ENCODE measurements at places on chromosomes 3 and 15. TPM values are rescaled to one million over a fixed set of nuclear protein-coding genes. Genes with fewer than 3 reads are reported as not detected.

The SLC22A14 gene
- 0.29 TPM for total RNA-seq

The GOLGA8M gene
- 2.9 TPM for total RNA-seq

The WDR72 gene
- total RNA-seq, result 1.2 TPM

The CAPN3 gene
- 12.5 TPM for total RNA-seq

The MAGEL2 gene
- 0.33 TPM for total RNA-seq

The SYNM gene
- total RNA-seq, result 319 TPM

The CD80 gene
- 1.6 TPM for total RNA-seq

The REC114 gene
- not detected for total RNA-seq

The GPR160 gene
- total RNA-seq, result 27.9 TPM

The CCRL2 gene
- 9.2 TPM for total RNA-seq

The IL5RA gene
- not detected for total RNA-seq

The C2CD4A gene
- total RNA-seq, result 0.66 TPM

The ACTRT3 gene
- 3.3 TPM for total RNA-seq

The RPUSD2 gene
- 5.8 TPM for total RNA-seq

The CSTA gene
- total RNA-seq, result 15.7 TPM

The TM4SF18 gene
- 7.2 TPM for total RNA-seq

- no peaks in the 10 kb centered on the region for H3K27me3 ChIP-seq
- H3K4me1 ChIP-seq, result no peaks in the 10 kb centered on the region
- H3K4me3 ChIP-seq, result peak overlapping the region; percentile 99
- no peak overlapping the region for H3K27ac ChIP-seq
- peaks cover 6% of the 10 kb centered on the region for H3K36me3 ChIP-seq
These were observed 1.5 kb downstream of the ABTB1 start for GRCh38 chr3:127674101-127674721.

DNA sequence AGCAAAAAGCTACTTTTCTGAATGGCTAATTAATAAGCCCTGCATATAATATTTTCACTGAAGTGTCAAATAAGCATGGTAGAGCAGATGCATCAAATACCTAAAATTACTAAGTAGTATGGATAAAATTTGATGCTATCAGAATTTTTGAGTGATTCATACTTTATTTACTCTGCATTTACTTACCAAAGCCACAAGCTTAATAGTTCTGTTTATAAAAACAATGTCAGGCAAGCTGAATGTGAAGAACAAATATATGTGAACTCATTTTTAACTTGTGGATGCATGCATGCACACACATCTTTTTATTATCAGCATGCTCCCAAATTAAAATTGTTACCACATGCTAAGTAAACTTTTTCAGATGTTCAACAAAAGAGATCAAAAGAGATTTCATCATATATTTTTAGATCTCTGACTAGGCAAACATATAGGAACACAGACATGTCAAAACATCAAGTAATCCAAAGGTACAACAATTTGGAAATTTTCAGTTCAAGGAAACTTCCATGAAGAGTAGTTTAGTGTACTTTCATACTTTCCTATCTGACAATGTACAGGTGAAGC, 969.4 kb downstream of the ROBO1 start:
- H3K36me3 ChIP-seq, result no peaks in the 10 kb centered on the region
- H3K4me1 ChIP-seq, result no peaks in the 10 kb centered on the region
- DNase-seq, result no peak
- no peaks in the 10 kb centered on the region for H3K27me3 ChIP-seq

GRCh38 chr15:77821188-77821958, 188.7 kb upstream of the LINGO1 start:
- peak overlapping the region; percentile 8 for H3K4me3 ChIP-seq
- peaks cover 9% of the 10 kb centered on the region for H3K27me3 ChIP-seq

- no peaks in the 10 kb centered on the region for H3K4me1 ChIP-seq
- DNase-seq, result no peak
- peak overlapping the region; percentile 17 for H3K27ac ChIP-seq
- no peak overlapping the region for H3K4me3 ChIP-seq
These were observed 57.9 kb downstream of the ADCY5 start for GRCh38 chr3:123390865-123391600.

GRCh38 chr3:51434746-51435327, 43.8 kb downstream of the RBM15B start:
- H3K4me3 ChIP-seq, result no peak overlapping the region
- DNase-seq, result no peak
- H3K27me3 ChIP-seq, result no peaks in the 10 kb centered on the region
- no peaks in the 10 kb centered on the region for H3K4me1 ChIP-seq

GRCh38 chr3:123759871-123760270, 124.3 kb downstream of the MYLK start:
- no peak overlapping the region for H3K27ac ChIP-seq
- H3K4me3 ChIP-seq, result no peak overlapping the region
- H3K4me1 ChIP-seq, result peaks cover 3% of the 10 kb centered on the region
- H3K27me3 ChIP-seq, result no peaks in the 10 kb centered on the region

DNA sequence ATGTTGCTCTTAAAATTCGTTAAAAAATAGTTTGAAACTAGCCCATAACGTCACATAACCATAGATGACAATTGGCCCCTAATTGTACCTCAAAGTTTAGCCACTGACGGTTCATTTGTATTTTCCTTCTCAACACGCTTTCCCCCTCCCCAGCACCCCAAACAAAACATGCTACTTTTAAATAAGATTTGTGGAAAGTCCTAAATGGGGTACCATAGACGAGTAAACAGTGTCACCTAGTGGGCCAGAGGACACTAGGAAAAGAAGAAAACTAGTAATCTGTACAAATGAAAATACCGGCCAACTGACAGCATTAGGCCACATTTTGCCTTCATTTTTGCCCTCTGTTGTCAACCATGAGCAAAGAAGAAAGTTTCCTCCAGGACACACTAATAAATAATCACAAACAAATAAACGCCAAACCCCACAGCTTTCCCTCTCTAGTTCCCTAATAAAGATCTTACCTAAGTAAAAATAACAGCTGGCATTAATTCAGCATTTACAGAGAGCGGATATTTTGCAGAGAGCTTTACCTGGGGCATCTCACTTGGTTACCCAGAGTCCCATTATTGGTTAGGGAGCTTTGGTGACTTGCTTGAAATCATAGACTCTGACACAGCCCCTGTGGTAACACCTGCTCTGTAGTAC, 175.1 kb upstream of the ATP11B start:
- DNase-seq, result no peak
- no peaks in the 10 kb centered on the region for H3K27me3 ChIP-seq
- no peaks in the 10 kb centered on the region for H3K36me3 ChIP-seq
- no peak overlapping the region for H3K4me3 ChIP-seq

- H3K27me3 ChIP-seq, result no peaks in the 10 kb centered on the region
- no peaks in the 10 kb centered on the region for H3K4me1 ChIP-seq
- no peak overlapping the region for H3K27ac ChIP-seq
- no peak overlapping the region for H3K4me3 ChIP-seq
These were observed 27.0 kb upstream of the CAPN3 start for GRCh38 chr15:42332331-42332730.

DNA sequence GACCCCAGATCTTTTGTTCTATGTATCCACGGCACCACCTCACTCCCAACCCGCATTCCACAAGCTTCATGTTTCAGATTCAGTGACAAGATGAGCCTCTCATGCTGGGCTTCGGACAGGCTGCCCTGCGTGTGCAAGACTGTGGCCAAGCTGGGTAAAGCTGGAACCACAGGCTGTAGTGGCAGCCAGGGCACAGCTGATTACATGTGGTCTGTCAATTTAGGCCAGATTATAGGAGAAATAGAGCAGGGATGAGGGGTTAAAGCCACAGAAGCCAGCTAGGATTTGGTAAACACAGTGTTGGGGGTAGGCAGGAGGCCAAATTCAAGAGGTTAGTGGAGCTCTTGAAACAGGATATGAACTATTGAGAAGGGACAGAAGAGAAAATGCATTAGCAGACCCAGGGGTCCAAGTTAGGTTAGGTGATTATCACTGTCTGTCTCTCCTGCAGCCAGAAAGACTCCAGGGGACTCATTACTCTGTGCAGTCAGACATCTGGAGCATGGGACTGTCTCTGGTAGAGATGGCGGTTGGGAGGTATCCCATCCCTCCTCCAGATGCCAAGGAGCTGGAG, 12.9 kb downstream of the SNAPC5 start:
- no peak overlapping the region for H3K27ac ChIP-seq
- DNase-seq, result no peak
- H3K36me3 ChIP-seq, result no peaks in the 10 kb centered on the region
- no peaks in the 10 kb centered on the region for H3K27me3 ChIP-seq
- no peak overlapping the region for H3K4me3 ChIP-seq

DNA sequence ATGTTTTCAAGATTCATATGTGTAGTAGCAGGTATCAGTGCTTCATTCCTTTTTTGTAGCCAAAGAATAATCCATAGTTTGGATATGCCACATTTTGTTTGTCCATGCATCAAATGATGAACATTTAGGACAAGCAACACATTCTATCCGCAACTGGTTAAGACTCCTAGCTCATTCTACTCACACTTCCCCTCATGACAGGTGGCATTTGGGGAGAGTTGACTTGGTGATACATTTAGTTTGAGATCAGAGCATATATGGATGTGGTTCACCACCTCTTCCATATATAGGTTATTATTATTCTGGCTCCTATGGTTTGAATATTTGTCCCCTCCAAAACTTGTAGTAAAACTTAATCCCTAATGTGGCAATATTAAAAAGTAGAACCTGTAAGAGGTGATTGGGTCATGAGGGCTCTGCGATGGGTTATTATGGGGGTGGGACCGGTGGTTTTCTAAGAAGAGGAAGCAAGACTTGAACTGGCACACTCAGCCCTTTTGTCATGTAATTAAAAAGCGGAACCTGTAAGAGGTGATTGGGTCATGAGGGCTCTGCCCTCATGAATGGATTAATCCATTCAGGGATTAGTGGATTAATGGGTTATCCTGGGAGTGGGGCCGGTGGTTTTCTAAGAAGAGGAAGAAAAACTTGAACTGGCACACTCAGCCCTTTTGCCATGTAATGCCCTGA, 75.3 kb upstream of the HRH1 start:
- no peaks in the 10 kb centered on the region for H3K36me3 ChIP-seq
- H3K27ac ChIP-seq, result no peak overlapping the region
- DNase-seq, result no peak
- no peak overlapping the region for H3K4me3 ChIP-seq

DNA sequence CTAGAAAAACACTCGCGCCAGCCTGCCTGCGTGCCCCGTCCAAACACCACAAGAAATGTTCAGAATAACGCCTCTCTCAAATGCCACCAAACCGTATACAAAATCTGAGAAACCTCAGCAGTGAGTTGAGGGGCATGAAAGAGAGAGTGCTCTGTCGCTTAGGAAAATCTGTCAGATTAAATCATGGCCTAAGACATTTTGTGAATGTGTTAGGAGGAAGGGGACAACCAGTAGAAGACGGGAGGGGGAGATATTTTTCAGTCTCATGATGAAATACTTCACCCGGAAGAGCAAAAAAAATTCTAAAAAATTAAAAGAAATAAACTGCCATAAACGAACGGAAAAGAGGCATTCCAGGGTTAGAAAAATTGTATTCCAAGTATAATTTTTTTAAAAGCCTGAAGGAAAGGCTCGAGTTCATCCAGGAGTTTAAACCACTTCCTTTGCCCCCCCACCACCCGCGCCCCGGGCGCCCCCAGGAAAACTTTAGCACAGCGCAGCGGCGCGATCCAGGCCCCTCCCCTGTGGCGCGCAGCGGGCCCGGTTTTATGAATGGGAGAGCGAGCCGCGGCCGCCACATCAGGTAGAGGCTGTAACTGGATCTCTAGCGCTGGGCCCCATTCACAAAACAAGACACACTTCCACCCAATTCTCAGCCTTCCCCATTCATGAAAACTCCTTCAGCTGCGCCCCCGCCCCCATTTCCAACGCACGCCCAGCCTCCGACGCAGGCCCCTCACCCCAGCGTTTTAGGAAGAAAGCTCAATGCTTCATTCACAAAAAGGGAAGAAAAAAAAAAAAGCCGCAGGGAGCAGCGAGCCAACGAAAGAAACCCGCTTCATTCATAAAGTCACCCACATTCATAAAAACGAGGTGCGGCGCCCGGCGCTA, 1.4 kb downstream of the ETV5 start:
- DNase-seq, result peak; percentile 62
- H3K4me3 ChIP-seq, result peak overlapping the region; percentile 82
- H3K36me3 ChIP-seq, result no peaks in the 10 kb centered on the region

- H3K27ac ChIP-seq, result peak overlapping the region; percentile 67
- H3K27me3 ChIP-seq, result no peaks in the 10 kb centered on the region
- peaks cover 14% of the 10 kb centered on the region for H3K36me3 ChIP-seq
These were observed 38.6 kb downstream of the CTNNB1 start for GRCh38 chr3:41237907-41238306.

DNA sequence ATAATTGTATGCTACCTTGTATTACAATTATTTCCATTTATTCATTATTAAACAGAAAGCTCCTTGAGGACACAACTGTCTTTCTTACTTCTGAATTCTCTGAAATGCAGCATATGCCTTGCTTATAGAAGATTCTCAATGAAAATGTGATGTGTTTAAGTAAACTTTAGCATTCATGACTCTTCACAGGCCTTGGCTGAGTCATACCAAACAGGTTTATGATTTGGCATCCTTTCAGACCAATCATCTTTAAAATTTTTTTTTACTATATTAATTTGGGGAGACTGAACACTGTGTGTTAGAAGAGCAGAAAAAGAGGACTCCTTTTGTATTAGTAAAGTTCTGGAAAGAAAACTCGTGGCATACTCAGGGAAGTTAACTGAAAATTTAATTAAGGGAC, 6.4 kb upstream of the GALK2 start:
- no peak overlapping the region for H3K27ac ChIP-seq
- H3K36me3 ChIP-seq, result no peaks in the 10 kb centered on the region
- no peaks in the 10 kb centered on the region for H3K27me3 ChIP-seq
- DNase-seq, result no peak
- H3K4me3 ChIP-seq, result no peak overlapping the region

GRCh38 chr15:32817577-32817976, 99.8 kb downstream of the GREM1 start:
- no peaks in the 10 kb centered on the region for H3K4me1 ChIP-seq
- H3K4me3 ChIP-seq, result no peak overlapping the region
- no peak overlapping the region for H3K27ac ChIP-seq
- H3K36me3 ChIP-seq, result no peaks in the 10 kb centered on the region
- no peaks in the 10 kb centered on the region for H3K27me3 ChIP-seq
- no peak for DNase-seq

DNA sequence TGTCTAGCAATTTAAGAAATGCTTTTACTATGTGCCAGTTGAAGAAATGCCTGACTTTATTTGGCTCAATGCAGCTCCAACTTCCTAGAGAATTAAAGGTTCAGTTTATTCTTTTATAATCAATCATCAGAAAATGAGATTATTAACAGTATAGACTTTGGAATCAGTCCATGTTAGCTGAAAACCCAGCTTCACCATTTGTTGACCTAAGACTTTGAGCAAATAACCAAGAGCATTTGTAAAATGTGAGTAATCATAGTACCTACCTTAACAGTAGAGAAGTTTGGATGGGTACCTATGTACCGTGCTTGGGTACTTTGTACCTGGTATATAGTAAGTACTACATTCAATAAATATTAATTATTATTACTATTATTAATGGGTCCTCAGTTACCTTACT, 105.9 kb downstream of the RARB start:
- no peaks in the 10 kb centered on the region for H3K36me3 ChIP-seq
- H3K4me1 ChIP-seq, result no peaks in the 10 kb centered on the region
- H3K27ac ChIP-seq, result no peak overlapping the region

GRCh38 chr3:22942981-22943380, 260.1 kb upstream of the UBE2E2 start:
- no peak for DNase-seq
- no peaks in the 10 kb centered on the region for H3K4me1 ChIP-seq
- no peaks in the 10 kb centered on the region for H3K27me3 ChIP-seq
- no peaks in the 10 kb centered on the region for H3K36me3 ChIP-seq
- no peak overlapping the region for H3K27ac ChIP-seq
- H3K4me3 ChIP-seq, result no peak overlapping the region
